Germinal center (tissue), 1 donor: ENCODE measurements at places on chromosomes 6 and 20.

DNA sequence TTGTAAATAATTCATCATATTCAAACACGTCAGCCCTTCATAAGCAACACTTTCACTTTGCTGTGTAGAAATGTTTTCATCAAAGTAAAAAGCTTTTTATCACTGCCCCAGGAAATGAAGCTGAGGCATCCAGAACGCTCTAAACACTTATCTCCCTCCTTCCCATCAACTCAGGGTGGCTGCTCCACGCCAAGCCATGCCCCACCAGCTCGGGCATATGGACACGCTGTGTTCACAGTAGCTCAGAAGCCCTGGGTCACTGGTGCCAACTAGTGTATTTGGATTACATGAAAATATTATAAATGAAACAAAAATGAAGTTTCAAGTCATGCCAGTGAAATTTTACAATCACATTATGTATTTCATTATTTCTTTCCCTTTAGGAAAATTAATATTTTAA is 10.3 kb downstream of the PDE10A start:
- no peak for DNase-seq

DNA sequence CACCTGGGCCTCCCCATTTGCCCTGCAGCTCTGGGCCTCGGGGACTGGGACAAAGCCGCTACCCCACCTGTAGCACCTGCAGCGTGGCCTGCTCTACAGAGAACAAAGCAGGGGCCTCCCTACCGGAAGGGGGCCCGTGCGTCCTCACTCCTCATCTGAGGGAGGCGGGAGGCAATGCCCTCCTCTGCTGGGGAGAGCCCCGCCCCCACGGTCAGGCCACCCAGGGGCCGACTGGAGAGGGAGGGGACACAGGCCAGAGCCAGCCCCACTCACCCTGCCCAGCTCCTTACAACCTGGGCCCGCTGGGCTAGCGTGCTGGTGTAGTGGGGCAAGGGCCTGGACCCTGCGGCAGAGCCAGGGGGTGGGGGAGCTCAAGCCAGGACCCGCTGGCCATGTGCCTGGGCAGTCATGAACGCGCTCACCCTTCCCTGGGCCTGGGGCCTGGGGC is 8.0 kb downstream of the LAMA5 start:
- no peak for DNase-seq

DNA sequence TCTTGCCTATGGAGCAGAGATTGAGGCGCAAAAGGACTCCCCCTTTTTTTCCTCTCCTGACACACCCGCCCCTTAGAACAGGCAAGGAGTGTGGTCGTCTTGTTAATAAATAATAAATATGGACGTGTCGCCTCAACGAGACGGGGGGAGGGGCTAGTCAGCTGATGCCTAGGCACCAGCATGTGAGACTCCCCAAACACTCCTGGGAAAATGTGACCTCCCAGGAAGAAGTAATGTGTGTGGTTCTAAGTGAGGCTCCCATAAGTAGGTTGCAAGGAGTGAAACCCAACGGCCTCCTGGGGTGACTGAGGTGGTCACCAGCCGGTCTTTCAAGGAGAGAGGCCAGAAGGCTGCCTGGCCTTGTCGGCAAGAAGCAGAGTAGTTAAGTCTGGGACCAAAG is 1.1 kb upstream of the FAXC start:
- no peak for DNase-seq

DNA sequence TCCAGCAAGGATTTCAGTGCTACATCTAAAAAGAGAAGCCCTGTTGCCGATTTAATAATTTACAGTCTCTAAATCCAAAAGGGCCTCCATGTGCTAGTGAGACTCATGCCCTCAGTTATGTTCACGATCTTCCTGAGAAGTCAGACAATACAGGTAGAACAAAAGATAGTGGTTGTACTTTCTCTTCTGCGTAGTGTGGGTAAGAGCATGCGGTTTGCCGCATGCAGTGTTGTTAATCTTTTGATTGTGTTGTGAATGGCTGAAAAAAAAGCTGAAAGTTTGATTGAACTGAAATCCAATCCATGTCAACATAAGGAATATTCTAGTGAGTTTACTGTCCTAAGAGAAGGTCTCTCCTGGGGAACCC is 74.8 kb upstream of the AGPAT4 start:
- no peak for DNase-seq

- DNase-seq: no peak
Observed at GRCh38 chr6:129494099-129494498, 215.9 kb downstream of the ARHGAP18 start.

DNA sequence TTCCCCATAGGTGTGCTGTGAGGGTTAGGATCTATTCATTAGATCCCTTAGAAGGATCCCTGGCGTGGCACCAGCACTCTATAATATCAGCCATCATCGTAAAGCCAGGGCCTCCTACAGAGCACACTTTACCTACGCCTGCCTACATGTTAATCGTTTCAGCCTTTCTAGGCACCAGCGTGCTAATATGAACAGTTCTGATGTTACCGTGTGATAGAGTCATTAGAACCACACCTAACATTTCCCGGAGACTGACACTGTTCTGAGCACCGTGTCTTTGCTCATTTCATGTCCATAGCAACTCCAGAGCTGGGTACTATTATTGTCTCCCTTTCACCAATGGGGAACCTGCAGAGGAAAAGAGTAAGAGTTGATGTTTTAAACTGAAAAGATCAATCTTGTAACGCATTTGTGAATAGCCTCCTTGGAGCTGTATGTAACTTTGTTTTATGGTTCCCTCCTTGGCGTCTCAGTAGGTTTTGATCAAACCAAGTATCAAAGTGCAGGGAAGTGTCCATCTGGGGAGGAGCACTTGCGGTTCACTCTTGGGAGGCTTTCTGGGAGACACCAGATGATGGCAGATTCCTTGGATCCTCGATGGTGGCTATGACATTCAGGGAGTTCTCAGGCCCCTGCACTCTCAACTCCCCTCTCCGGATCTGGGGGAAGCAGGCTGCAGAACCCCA is 73.8 kb upstream of the KCNG1 start:
- no peak for DNase-seq

- peak; percentile 78 for DNase-seq
Observed at GRCh38 chr6:158715330-158716311, 65.8 kb downstream of the SYTL3 start.
